ENCODE measurements at places on chromosomes 7 and 10. TPM values are rescaled to one million over a fixed set of nuclear protein-coding genes. Genes with fewer than 3 reads are reported as not detected.

The AGR2 gene
- not detected for total RNA-seq

The ERVW-1 gene
- not detected for total RNA-seq

The TWNK gene
- total RNA-seq = 7.6 TPM

The CRYGN gene
- not detected for total RNA-seq

The KLF14 gene
- not detected for total RNA-seq

The TMEM196 gene
- not detected for total RNA-seq

The GIMAP4 gene
- 242 TPM for total RNA-seq

The PRSS37 gene
- not detected for total RNA-seq

The MALRD1 gene
- total RNA-seq = not detected

The CYP2C18 gene
- not detected for total RNA-seq

The CNTNAP2 gene
- not detected for total RNA-seq

The FEZF1 gene
- not detected for total RNA-seq

The ASB15 gene
- not detected for total RNA-seq

The MINPP1 gene
- 30.7 TPM for total RNA-seq

The LAMB4 gene
- total RNA-seq = 0.86 TPM

The DLX5 gene
- not detected for total RNA-seq

All from thoracic aorta endothelial cell (primary cell).